ENCODE measurements at places on chromosomes 5 and 9.

DNA sequence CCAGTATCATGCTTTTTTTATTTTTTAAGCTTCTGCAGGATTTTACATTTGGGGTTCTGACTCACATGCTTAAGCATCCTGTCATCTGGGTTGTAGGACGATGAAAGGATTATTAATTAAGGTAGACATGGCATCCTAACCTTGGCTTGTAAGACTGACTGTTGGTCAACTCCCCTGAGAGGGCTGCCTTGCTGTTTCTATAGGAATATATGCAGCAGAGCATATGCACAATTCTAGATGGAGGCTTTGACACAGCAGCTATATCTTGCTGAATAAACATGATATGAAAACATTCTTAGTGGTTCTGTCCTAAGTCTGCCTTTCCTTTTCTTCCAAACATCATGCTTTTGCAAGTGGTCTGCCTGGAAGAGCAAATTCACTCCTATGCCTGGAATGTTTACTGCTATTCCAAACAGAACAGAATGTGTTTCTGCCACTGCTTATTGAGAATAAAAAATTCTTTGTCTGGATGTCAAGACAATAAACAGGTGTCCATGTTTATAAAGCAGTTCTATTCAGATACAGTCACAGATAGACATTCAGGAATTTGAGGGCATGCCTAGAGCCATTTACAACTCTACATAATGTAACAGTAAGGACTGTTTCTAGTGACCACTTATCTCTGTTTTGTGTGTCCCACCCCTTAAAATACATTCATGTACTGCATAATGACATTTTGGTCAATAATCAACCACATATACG is 166.2 kb upstream of the PPP2R2B start:
- DNase-seq, result no peak

DNA sequence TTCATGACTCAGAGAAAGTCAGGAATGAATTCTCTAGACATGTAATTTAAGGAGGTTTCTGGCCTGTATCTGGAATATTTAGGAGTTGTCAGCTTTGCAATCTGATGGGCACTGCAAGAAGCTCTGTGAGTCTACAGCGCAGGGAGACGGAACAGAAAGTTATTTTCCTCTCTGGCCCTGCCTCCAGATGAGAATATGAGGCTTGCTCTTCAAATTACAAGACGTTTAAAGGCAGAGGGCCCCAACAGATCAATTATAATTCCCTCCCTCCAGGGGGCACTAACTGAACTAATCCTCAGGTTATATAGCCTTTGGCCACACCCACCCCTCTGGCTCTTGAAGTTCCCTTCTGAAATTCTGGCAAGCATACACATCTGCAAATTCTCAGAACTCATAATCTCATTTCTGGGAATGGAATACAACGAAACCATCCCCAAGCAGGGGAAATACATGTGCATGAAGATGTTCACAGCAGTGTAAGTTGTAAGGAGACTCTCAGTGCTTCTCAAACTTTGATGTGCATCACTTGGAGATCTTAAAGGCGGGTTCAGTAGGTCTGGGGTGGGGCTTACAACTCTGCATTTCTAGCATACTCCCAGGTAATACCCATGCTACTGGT is 307.6 kb downstream of the CWC27 start:
- DNase-seq, result peak; percentile 80

- DNase-seq, result no peak
Observed at GRCh38 chr9:24608599-24608998, 62.9 kb upstream of the IZUMO3 start.

DNA sequence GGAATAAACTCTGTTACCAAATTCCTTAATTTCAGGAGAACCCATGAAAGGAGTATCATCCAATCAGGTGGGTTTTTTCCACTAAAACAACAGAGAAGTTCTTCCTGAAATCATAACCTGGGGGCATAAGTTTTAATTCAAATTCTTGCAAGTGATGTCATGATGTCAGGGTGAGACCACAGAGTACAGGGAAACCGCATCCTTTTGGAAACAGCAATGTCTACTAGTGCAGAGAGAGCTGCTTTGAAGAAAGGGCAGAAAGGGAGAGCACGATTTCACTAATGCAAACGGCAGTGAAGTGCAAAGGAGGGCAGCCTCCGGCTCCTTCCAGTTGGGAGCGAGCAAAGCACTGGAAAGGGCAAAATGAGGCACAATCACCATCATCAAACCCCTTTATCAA is 20.6 kb upstream of the CMBL start:
- no peak for DNase-seq

- peak; percentile 70 for DNase-seq
Observed at GRCh38 chr5:157761690-157762621, 18.4 kb downstream of the LSM11 start.

DNA sequence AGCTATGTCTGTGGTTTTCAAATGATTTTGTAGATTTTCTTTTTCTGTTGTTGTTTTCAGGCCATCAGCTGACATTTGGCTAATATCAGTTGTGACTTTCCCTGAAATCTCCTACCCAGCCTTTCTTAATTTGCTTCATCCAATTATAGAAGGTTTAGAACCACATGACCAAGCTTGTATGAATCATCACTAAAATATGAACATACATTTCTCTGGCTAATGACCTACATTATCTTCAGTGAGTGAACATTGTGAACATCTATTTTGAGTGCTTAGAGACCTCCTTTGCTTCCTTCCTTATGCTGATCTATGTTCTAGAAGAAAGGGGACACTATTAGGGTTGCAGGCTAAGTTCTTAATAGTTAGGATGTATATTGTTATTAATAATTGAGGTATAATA is 532.5 kb downstream of the RAB3C start:
- DNase-seq, result no peak

DNA sequence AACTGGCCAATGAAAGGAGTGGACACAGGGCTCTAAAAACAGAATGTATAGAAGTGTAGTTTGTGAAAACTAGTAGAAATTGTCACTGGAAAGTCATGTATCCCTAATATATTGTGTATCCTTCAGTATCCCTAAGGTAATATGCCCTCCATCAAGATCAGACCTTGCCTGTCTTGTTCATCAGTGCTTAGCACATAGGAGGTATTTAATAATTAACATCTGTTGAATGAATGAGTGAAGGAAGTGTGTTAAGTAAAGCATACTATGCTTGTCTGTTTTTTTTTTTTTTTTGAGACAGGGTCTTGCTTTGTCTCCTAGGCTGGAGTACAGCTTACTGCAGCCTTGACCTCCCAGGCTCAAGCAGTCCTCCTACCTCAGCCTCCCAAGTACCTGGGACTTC is 15.8 kb downstream of the GAPVD1 start:
- DNase-seq, result no peak

GRCh38 chr5:175535796-175536195 is 57.4 kb downstream of the SFXN1 start:
- DNase-seq, result no peak

GRCh38 chr5:55708732-55709131 is 3.4 kb downstream of the SLC38A9 start:
- DNase-seq, result peak; percentile 51

GRCh38 chr5:218457-219291 is 554 bp downstream of the SDHA start:
- DNase-seq, result peak; percentile 24

DNA sequence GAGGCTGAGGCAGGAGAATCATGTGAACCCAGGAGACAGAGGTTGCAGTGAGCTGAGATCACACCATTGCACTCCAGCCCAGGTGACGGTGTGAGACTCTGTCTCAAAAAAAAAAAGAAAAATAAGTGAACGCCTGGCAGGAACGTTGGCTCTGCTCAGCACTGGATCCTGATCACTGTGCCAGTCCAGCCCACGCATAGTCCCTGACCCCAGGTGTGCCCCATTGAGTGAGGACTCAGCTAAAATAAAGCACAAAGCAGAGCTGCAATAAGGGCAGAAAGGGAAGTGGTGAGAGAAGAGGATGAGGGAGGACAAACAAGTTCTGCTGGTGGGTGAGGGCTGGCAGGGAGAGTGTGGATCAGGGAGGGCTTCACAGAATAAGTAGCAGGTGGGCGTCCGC is 4.3 kb downstream of the GRHPR start:
- DNase-seq, result no peak

DNA sequence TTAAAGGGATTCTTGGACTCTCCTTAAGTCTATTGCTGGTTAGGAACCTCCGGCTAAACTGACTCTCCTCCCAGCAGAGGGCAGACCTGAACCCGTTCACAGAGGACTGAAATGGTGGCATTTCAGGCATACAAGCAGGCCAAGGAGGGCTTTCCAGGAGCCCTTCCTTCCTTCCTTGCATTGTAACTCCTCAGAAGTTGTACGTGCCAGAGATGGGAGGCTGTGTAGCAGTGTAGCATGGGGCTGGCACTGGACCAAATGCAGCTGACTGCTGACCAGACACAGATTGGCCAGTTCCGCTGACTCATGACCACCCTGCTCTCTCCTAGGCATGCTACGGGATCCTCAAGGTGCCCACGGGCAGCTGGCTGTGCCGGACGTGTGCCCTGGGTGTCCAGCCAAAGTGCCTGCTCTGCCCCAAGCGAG is 36.4 kb downstream of the JADE2 start:
- DNase-seq, result no peak

- no peak for DNase-seq
Observed at GRCh38 chr5:79973511-79973910, 17.6 kb downstream of the MTX3 start.

GRCh38 chr9:137705443-137705863 is 86.6 kb downstream of the EHMT1 start:
- peak; percentile 41 for DNase-seq

DNA sequence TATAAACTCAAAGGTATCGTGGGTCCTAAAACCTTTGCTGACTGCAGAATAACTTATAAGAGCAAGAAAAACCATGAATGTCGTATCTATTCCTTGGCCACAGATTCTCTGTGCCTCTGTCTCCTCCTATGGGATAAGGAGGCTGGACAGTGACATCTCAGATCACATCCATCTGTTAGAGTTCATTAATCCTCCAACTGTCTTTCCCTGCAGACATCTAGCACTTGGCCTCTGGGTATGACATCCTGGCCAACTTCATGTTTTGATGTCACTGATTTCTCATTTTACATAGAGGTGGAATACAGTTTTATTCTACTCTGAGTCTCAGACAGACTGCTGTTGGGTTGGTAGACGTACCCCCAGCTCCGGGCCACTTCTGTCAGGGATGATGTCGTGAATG is 86.2 kb downstream of the OTULIN start:
- DNase-seq, result no peak

DNA sequence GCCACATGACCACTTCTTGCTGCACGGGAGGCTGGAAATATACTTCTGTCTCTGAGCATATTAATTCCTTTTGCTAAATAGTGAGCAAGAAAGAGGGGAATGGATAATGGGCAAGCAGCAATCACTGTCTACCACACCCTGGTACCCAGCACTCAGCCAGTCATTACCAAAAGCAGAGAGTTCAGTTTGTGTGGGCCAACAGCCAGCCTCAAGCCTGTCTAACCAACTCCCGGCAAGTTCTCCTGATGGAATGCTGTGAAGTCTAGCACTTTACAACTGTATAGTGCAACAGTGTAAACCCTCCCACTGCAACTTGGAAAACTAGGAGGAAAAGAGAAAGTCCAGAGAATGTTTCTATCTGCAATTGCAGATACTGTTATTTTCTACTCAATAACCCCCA is 47.8 kb downstream of the PLK2 start:
- DNase-seq, result no peak

GRCh38 chr5:122775550-122776542 is 966 bp downstream of the SNX2 start:
- no peak for DNase-seq

DNA sequence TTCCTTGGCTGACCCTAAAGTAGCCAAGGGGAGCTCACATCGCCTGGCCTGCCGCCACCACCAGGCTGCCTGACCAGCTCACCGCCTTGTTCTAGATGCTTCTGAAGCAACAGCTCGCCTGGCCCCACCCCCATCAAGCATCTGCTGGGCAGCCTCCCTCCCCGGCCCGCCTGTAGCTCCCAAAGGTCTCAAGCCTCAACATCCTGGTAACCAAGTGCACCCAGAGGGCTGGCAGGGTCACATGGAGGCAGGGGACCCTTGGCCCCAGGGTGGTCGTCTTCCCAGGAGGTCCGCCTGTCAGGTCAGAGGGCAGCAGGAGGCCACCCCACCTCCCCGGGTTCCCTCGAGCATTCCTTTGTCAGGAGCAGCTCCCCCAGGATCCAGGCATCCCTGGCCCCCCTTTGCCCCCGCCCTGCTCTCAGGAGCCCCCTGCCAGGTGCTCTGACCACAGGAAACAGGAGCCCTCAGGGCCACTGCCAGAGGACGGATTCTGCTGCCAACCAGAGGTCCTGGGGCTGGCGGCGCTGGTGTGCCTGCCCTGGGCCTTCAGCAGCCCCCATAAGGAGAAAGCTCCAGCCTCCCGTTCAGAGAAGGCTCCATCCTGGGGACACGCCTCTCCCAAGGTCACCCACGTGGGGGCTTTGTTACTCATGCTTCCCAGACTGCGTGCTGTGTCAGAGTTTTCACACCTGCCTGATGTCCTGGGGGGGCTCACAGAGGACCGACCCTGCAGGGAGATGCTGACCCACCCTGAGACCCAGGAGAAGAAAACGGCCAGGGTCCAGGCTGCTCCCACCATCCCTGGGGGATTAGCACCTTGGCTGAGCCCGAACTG is 3.5 kb upstream of the LRRC14B start:
- DNase-seq, result no peak

DNA sequence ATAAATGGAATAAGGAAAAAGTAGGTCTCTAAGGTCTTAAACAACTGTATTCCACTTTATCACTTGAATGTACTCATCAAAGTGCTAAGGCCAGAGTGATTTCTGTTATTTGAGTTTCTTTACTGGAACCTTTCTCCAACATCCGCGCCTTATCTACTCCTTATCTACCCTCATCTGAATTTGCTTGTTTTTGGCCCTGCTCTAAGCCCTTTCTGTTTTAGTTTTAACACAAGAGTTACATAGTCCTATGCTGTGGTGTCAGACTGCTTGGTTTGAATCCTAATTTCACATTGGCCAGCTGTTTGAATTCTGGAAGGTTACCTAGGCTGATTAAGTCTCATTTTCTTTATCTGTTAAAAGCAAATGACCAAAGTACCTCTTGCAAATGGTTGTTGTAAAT is 128.3 kb downstream of the PCSK5 start:
- no peak for DNase-seq

DNA sequence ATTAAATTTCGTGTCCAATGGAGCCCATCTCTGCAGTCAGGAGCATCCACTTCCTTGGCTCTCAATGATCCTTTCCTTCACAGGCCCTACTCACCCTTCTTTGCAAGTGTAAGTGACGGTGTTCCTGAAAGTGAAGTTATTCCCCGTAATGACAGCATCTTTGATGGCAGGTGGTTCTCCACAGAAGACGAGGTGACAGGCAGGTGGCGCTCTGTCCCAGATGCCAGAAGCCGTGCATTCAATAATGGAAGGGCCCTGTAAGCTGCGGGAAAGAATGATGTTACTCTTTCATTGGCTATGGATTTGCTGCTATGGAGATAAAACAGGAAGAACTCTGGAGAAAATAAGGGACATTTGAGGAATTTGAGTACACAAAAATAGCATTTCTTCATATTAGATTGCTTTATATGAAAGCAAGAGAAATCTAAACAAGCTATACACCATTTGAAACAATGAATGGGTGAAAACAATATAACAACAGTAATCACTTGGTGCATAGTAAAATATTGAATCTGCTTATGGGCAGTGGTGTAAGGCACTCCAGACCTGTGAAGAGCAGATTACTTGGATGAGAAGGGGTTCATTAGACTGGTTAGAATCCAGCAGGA is 89.9 kb upstream of the TXNDC8 start:
- DNase-seq, result peak; percentile 43

- DNase-seq, result no peak
Observed at GRCh38 chr5:135365281-135365680, 33.8 kb downstream of the MACROH2A1 start.

GRCh38 chr5:139399501-139400121 is 4.3 kb downstream of the SPATA24 start:
- DNase-seq, result no peak

- no peak for DNase-seq
Observed at GRCh38 chr5:124932791-124933600, 186.6 kb upstream of the ZNF608 start.

GRCh38 chr9:30932226-30932625 is 1452.2 kb upstream of the ACO1 start:
- DNase-seq, result no peak
